ENCODE measurements at places on chromosomes 7 and 10.

DNA sequence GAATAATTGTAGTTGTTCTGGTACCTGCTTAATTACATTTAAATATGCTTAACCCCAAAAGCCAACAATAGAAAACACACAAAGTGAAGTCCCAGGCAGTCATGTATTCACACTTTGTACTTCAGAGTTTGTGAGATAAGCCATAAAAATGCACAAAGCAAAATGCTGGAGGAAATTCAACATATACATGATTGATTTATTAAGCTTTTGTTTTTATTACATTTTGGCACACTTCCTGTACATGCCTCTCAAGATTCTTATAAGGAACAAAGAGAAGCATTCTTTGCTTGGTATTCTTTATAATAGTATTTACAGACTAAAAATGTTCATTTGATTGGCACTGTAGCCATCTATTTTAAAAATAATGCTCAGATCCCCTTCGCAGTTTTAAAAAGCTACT lies 107.7 kb upstream of the ANK3 start:
- DNase-seq = no peak

DNA sequence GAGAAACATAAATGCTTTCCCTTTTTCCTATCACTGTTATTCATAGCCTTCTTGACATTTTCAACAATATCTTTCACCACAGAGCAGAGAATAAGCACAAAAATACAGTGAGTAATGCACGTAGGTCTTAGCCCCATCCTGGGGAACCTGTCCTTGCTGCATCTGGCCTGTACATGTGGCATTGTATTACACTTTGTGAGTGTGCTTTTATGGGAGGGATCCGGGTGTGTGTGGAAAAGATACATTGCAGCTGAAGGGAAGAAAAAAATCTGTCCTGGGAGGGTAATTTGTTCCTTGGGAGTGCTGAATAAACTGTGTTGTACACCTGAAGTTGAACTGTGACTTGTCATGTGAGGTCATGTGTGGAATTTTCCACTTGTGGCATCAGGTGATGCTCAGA lies 422.7 kb upstream of the LRGUK start:
- no peak for DNase-seq

DNA sequence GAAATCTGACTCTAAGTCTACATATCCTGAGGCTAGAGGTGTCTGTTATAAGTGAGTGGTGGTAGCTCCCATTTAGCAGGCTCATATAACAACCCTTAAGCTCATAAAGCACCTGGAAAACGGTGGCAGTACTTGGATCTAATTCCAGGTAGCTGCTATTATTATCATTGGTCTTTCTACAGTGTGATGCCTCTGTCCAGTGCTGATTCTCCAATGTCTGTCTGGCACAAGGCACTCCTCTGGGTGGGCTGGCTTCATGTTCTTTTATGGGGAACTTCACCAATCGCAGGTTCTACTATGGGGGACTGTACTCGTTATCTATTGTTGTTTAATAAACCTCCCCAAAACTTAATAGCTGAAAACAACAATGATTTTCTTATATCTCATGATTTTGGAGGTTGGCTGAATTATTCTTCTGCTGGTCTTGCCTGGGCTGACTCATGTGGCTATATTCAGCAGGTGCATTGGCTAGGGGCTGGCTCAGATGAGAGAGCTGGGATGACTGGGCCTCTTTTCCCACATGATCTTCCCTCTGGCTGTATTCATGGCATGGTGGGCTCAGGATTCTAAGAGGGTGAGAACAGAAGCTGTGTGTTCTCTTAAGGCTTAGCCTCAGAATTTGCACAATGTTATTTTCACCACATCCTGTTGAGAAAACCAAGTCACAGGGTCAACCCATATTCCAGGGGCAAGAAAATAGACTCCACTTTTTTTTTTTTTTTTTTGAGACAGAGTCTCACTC lies 93.0 kb upstream of the PCGF5 start:
- no peak for DNase-seq

GRCh38 chr10:121080281-121080891 lies 229.2 kb downstream of the WDR11 start:
- DNase-seq = no peak

- DNase-seq = peak; percentile 45
Measured at GRCh38 chr10:35079763-35080162, 10.4 kb downstream of the CUL2 start.

DNA sequence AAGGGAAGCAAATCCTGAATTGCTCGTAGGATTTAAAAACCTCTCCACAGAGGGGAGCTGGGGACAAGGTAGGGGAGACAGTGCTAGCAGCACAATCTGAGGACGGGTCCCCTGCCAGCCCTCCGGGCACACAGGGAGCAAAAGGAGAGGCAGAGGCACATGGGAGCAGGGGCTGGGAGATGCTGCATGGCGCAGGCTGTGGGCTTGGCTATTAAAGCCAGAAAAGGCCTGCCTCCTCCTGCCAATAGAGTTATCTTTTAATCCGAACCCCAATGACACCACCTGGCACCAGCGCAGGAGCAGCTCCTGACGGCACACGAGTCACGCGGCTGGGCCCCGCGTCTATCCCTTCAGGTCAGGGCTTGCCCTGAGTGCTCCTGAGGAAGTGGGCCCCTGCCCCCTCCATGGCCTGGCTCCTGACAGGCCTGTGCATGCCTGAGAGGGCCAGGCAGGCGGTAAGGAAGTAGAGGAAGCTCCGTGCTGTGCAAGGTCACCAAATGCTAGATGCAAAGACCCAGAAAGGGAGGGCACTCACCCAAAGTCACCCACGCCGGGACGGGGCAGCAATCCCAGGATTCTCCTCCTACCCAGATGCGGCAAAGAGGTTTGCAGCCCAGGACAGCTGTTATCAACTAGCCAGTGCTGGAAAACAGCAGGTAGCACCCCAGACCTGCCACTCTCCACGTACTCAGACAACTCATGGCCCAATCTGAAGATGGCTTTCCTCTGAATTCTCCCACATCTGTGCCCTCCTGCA lies 28.1 kb downstream of the DLG5 start:
- DNase-seq = no peak

GRCh38 chr7:150928541-150928940 lies 49.6 kb downstream of the KCNH2 start:
- no peak for DNase-seq

All from stromal cell of bone marrow (primary cell).